Right atrium auricular region (tissue), 2 donors: ENCODE measurements at places on chromosomes 1 and 21.

GRCh38 chr1:33094971-33095604 lies 14.1 kb downstream of the AZIN2 start:
- peak; percentile 79 for DNase-seq

DNA sequence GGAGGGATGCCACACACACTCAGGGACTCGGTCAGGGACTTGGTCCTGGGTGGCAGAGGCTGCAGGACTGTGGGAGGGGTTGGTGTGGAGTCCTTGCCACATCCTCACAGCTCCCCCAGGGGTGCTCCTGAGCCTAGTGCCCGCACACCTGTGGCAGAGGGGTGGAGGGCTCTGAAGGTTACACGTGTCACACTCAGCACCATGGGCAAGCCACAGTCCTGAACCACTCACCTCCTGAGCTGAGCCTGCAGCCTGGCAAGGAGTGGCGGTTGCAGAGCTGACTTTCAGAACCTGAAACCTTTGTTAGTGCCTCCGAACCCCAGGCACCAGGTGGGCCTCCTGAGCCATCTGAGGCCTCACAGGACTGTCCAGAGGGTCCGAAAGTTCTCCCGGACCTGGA lies 249.2 kb upstream of the C1orf174 start:
- no peak for DNase-seq

- no peak for DNase-seq
These were observed 1.5 kb upstream of the SCP2 start for GRCh38 chr1:52925571-52926005.

DNA sequence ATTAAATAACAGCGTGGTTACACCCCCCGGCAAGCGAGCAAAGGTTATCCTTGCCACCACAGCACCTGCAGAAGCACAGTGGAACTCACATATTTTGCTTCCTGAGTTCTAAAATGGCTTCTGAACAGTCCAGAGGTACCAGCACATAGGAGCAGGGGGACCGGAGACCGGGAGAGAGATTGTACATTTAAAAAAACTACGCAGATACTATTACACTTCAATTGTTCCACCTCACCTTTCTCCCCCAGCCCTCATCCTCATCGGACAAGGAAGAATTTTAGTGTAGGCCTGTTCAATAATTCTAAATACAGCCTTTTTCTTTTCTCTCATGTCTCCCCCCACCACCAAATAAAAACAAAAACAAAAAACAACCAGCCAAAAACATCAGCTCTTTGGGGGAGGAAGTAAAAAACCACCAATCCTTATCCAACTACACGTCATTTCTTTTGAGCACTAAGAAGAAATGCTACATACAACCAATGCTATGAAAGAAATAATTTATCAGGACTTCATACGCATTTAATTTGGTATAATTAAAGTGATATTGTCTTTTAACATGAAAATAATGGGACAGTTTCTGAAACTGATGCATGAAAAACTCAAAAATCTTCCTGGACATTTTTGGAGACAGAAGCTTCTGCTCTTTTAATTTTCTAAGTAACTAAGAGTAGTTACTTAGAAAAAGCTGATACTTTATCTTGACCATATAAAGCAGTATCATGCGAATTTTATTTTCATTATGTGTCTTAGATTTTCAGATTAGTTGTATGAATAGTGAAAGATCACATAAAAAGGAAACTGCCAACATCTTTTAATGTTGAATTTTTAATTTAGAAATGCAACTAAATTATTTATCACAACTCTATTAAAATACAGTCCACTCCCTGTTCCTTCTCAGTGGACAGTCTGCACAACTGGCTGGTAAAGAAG lies 9.1 kb downstream of the CDKN2C start:
- no peak for DNase-seq

DNA sequence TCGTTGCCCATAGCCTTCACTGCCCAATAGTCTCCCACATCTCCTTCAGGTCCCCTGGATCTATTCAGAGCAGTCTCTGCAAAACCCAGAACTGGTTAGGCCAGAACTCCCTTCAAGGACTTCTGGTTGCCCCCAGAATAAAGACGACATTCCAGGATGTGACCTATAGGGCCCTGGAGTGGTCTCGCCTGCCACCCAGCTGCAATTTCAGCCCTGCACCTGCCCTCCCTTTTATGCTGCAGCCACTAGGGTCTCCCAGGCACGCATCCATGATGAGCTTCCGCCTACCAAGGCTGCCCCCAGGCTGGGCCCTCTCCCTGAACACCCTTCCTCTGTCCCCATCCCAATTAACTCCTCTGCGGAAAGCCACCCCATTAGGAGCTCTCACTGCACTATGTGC lies 7.2 kb upstream of the TSPEAR start:
- DNase-seq = no peak

GRCh38 chr1:63746129-63746864 lies 27.5 kb upstream of the ROR1 start:
- no peak for DNase-seq

DNA sequence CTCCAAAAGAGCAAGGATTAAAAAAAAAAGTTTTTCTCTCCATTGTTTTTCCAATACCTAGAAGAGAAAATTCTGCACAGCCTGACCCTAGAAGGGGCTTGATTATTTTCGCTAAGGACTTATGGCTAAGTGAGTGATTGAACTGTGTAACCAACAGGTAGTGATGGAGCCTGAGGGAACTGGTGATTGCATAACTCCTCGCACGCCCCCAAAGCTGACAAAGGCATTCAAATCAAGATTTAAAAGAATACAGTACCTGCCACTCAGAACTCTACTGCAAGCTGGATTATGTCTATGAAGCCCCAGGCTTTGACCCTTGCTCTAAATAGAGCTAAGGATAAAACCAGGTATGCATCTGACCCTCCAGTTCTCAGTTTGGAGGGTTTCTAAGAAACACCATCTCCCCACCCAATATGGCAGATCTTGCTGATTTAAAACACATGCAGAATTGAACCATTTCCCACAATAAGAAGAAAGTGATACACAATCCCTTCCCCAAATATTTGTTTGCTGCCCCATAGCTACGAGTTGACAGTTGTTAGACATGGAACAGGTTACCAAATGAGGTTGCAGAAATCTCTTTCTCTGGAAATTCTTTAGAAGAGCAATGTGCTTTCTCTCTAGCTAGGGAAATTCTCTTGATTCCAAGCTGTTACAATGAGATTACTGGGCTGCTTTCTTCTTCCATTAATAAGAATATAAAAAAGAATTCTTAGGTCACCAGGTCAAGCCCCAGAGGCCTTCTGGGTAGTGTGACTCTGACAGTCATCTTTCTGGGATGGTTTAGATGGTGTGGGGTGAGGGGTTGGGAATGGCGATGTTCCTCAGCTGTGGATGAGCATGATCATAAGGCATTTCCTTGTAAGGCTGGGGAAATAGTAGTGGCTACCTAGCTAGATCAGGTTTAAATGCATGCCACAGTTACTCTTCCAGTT lies 35.1 kb downstream of the FGGY start:
- DNase-seq = no peak

- DNase-seq = no peak
These were observed 52.7 kb downstream of the PKN2 start for GRCh38 chr1:88736633-88737248.
